ENCODE measurements at places on chromosomes 16 and 17.

DNA sequence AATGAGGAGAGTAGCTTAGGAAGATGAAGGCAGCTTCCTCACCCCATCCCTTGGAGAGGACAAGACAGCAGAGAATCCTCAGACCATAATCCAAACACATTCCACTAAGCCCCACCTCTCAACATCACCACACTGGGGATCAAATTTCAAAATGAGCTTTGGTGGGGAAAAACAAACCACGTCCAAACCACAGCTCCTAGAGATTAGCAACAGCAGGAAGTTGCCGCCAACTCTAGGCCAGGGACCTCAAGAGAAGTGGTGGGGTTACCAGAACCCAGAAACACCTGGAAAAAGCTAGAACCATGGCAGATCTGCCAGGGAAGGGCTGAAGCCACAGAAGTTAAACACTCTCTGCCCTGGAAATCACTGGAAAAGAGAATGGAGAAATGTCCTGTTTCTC is 571.6 kb downstream of the HS3ST4 start:
- DNase-seq: no peak

DNA sequence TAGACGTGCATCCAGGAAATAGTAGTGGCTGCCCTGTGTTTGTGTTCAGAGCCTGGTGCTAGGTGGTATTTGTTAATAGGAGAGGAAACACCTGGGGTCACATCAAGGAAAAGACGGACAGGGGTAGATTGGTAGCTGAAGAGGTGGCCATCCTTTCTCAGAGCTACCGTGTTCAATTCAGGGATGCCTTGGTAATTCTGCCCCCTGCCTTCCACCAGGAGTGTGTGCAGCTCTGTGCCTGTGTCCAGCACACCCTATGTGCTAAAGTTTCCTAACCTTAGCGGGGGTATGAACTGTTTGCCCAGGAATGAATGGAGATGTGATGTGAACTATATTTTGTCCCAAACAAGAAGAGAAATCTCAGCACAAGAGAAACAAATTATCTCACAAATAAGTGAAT is 174.1 kb upstream of the MPHOSPH6 start:
- DNase-seq: peak; percentile 3

DNA sequence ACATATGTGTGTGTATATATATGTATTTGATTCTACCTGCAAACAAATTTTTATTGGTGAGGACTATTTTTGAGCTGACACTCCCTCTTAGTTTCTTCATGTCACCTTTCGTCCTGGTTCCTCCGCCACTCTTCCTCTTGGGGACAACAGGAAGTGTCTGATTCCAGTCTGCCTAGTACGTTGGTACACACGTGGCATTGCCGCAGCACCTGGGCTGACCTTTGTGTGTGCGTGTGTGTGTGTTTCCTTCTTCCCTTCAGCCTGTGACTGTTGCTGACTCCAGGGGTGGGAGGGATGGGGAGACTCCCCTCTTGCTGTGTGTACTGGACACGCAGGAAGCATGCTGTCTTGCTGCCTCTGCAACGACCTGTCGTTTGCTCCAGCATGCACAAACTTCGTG is 29.4 kb upstream of the CACNG5 start:
- DNase-seq: no peak

- DNase-seq: peak; percentile 79
Measured at GRCh38 chr16:8928467-8928957, 35.2 kb downstream of the USP7 start.

GRCh38 chr16:72787514-72788268 is 260.2 kb downstream of the ZFHX3 start:
- DNase-seq: peak; percentile 89

- DNase-seq: no peak
Measured at GRCh38 chr16:56841659-56842058, 23.3 kb upstream of the SLC12A3 start.

- DNase-seq: no peak
Measured at GRCh38 chr17:39171933-39172332, 6.0 kb upstream of the ARL5C start.

DNA sequence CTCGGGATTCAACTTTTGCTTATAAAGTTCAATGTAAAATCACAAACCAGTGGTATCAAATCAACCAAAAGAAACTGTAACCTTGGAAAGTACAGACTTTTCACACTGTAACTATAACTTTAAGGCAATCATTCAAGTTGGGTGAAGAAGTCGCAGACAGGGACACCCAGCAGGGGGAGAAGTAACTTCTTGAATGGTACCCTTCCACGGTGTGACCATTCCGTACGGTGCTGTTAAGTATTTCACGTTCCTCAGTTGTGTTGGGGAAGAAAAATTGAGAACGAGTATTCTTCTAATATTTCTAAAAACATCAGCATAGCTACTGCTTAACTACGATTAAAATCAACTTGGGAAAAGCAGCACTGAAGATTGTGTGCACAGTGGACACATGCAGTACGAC is 55.8 kb downstream of the MYH10 start:
- DNase-seq: peak; percentile 38

GRCh38 chr17:55549140-55549539 is 37.9 kb upstream of the SMIM36 start:
- DNase-seq: peak; percentile 53

GRCh38 chr17:13746404-13746803 is 144.7 kb upstream of the HS3ST3A1 start:
- peak; percentile 75 for DNase-seq

DNA sequence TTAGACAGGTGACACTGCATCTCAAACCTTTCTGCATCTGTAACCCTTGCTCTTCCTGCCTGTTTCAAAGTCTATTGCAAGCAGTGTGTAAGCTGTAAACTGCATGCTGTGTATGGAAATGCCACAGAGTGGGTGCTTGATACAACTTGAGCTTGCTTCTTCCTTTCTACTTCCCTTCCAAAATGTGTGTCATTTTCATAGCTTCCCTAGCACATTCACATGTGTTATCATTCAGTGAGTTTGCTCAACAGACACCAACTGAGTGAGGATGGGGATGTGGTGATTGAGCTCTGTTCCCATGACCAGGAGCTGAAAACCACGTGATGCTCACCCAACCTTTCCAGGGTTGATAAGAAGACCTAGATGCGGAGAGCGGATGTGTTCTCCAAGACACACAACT is 111.1 kb downstream of the VAT1L start:
- no peak for DNase-seq

- DNase-seq: no peak
Measured at GRCh38 chr17:44804302-44805089, 25.6 kb downstream of the GJC1 start.

- DNase-seq: peak; percentile 17
Measured at GRCh38 chr16:66580605-66581209, 1.4 kb downstream of the CMTM2 start.

DNA sequence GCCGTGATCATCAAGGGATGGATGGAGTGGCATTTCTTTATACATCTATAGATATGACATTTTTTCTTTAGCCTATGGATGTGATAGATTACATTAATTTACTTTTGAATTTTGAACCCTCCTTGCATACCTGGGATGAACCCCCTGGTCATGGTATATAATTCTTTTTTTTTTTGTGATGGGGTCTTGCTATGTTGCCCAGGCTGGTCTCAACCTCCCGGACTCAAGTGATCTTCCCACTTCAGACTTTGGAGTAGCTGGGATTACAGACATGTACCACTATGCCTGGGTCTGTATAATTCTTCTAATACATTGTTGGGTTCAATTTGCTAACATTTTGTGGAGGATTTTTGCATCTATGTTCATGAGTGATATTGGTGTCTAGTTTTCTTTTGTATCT is 1.7 kb upstream of the TNS4 start:
- DNase-seq: no peak

- DNase-seq: peak; percentile 27
Measured at GRCh38 chr17:57357392-57357784, 101.1 kb downstream of the MSI2 start.

- DNase-seq: no peak
Measured at GRCh38 chr17:48270899-48271298, 159.1 kb downstream of the SKAP1 start.

GRCh38 chr16:85507342-85507741 is 105.8 kb upstream of the GSE1 start:
- DNase-seq: no peak

- DNase-seq: peak; percentile 95
Measured at GRCh38 chr17:47305302-47305923, 18.3 kb upstream of the EFCAB13 start.

DNA sequence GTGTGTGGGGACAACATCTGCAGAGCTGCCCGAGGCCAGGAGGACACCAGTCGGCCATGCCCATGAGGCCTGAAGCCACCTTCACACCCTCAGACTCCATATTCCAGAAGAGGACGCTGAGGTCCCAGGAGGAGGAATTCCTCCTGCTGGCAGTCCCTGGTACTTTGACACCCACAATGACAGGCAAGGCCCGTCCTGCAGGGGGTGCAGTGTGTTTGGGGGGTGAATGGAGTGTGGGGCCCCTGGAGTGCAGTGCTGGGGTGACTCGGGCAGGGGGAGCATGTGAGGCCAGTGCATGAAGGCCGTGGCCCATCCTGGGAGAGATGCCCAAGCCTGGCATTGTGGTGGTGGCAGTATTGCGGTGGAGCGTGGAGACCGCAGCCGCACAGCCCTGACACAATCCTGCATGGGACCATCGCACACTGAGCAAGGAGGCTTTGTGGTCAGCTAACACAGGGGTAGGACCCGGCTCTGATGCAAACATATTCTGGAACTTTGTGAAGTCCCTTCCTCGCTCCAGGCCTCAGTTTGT is 52.2 kb downstream of the ZDHHC7 start:
- no peak for DNase-seq

DNA sequence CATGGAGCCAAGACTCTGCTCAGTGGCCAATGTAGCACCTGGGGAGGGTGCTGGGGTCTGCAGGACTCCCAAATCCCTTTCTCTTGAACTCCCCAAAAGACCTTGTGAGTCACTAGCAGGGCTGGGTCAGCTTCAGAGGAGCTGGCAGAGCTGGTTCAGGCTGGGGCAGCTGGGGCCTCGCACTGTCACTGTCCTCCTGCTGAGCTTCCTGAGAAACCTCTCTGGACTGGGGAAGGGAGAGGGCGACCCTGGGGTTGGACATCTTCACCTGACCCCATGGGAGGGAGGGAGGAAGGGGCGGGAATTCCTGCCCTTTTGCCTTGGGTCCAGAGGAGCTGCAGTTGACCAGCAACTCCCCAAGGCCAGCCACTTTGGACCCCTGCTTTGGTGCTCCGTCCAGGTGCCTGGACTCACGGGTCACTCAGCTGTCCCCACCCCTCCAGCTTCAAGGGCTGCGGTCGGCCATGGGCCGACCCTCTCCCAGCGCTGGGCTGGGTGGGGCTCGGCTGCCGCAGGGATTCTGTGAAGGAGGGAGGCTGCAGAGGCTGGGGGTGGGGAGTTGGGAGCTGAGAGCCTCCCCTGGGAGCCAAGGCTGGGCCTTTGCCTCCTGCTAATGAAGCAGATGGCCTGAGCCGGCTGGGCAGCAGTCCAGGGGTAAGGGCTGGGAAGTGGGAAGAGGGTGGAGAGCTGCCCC is 9.2 kb downstream of the FMNL1 start:
- peak; percentile 81 for DNase-seq

DNA sequence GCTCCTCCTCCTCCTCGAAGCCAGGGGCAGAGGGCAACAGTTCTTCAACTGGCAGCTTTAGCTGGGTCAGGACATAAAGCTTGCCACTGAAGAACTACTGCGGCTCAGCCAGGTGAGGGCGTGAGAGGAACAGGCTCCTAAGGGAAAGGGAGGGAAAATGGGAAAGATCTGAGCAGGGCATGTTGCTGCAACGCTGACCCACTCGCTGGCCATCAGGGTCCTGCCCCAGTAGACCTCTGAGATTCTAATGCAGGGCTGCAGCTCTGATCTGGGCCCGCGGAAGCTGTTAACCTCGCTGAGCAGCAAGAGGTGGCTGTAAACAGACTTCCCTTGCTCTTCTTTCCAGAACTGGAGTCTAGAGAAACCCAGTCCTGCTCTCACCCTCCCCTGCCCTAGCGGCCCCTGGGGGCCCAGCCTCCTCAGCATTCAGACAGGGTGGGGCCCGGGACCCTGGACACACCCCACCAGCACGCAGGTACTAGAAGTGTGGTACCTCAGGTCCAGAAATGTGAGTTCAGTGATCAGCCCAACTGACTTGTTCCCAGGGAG is 3.8 kb upstream of the TLCD2 start:
- DNase-seq: peak; percentile 70

DNA sequence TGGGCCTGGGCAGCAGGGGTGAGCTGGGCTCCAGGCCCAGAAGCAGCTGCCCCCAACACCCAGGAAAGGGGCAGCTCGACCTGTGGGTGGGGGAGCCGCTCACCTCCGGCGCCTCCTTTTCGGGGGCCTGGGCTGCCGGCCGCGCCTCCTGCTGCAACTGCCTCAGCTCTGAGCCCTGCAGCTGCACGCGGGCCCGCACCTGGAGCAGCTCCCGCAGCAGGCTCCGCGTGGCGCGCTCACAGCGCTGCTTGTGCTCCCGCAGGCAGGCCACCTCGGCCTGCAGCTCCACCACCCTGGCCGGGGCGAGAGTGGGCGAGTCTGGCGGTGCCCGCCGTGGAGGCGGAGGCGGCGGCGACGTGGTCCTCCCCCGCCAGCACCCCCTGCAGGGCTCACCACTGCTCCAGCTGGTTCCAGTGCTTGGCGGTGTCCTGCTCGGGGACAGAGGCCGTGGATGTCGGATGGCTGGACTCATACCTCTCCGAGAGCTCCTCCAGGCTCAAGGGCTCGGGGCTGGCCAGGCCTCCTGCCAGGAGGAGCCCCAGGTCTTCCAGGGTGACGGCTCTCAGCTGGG is 868 bp downstream of the CCDC154 start:
- no peak for DNase-seq

DNA sequence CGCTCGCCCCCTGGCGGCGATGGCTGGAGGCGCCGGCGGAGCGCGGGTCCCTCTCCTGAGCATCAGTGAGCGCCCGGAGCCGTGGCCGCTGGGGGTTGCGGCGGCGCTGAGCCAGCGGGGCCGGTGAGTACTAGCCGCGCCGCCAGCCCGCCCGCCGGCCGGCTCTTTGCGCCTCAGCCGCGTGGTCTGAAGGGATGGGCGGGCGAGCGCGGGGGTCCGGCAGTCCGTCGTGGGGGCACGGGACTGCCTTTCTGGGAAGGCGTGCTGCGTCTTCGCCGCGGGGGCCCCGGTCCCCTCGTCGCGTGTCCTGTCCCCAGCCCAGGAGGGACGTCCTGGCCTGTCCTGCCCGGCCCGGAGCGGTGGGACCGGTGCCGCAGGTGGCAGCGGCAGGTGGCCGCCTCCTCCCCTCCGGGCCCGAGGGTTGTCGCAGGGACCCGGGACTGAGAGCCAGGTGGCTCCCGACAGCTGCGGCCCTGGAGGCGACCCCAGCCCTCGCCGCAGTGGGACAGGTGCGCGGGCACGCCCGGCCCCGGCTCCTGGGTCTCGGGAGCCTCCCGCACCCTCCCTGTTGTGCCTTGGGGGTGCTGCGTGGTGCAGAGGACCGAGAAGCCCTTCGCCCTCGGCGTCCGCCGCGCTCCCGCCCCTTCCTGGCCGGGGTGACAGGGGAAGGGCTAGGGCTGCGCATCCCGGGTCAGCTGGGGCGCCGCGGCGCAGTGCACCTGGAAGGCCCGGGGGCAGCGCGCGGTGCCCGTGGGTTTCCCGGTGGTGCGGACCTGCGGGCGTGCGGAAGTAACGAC is at the start of gene SPECC1:
Gene SPECC1, plus strand, starts transcription at position 58 of the 797 bp plus-strand sequence. CDS start 87,293 bp downstream, outside the sequence.
- DNase-seq: no peak

- DNase-seq: no peak
Measured at GRCh38 chr17:1787301-1787902, 25.5 kb downstream of the SERPINF1 start.
